NCI-H748 treated with DMSO at 0.1 percent for 48 hours (cell line): ENCODE measurements at places on chromosomes 7 and 10.

- no peak for DNase-seq
Measured at GRCh38 chr10:97302088-97302791, 9.8 kb upstream of the ARHGAP19 start.

DNA sequence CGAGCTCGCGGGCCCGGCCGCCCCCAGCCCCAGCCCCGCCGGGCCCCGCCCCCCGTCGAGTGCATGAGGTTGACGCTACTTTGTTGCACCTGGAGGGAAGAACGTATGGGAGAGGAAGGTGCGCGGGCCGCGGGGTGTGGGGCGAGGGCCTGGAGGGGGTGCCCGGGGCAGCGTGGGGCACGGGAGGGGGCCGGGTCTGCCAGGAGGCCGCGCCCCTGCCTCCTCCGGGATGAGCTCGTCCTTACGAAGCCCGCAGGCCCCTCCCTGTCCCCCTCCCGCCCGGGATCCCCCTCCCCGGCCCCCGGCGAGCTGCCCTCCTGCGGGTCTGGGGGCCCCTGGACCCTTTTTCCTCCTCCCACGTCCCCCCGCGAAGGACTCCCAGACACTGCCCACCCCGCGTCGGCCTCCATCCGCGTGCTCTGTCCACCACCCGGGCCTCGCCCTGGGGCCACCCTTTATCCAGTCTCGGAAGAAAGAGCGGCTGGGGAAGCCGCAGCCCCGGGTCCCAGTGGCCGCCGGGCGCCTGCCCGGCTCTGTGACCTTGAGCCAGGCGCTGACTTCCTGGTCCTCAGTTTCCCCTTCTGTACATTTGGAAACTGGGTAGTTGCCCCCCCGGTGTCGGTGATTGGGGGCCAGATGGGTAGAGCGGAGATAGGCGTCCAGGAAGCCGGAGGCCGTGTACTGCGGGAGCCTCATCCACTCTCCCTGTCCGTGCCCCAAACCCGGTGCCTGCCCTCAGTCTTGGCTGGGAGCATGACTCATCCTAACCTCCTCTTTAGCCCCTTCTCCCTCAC, 521 bp downstream of the LIMK1 start:
- DNase-seq: no peak

DNA sequence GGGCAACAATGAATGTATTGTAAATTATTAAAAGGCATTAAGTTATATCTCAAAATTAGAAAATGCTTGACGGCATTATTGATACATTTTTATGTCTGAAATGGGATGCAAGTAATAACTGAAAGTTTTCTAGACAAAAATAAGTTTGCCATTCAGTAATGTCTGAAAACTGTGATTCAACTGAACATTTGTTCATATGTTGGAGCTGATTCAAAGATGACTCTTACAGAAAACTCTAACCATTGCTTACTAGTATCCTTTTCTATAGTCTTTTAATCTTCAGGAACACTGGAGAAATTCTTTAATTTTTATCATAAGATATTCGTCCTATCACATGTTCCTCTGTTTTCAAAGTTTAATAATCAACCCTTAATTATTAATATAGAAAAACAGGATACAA, 71.1 kb upstream of the TFEC start:
- no peak for DNase-seq

- no peak for DNase-seq
Measured at GRCh38 chr7:67631476-67631875, 634.8 kb downstream of the TYW1 start.

- peak; percentile 4 for DNase-seq
Measured at GRCh38 chr10:127619546-127620325, 70.6 kb downstream of the NPS start.

- no peak for DNase-seq
Measured at GRCh38 chr7:110673148-110673547, 417.8 kb upstream of the LRRN3 start.

DNA sequence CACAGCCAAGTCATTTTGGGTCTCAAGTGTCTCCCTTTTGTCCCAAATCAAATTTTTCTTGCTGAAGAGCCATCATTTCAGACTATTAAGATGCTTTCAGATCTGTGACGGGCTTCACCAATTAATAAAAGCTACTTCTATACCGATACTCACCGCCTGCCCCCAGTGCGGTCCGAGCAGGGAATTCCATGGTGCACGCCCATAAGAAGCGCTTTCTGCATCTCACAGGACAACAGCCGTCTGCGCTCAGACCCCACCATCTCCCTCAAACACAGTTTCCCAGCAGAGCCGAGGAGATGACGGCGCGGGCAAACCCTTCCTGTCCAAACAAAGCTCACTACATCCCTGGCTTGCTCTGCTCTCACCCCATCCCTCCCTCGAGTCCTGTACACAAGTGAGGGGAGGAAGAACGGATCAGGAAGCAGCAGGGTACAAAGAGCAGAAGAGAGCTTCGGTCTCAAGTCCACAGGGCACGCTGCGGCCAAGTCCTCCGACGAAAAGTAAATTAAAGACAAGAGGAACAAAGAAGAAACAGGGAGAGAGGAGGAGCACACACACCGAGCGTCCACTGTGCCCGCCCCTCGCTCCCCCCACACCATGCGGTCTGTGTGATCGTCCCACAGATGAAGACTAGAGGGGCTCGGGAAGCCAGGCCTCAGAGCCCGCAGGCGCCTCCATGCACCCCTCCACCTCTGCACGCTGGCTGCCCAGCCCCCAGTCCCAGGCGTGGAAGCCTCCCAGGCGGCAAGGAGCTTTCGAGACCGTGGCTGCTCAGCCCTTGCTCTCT, 121.9 kb downstream of the MAD1L1 start:
- no peak for DNase-seq

DNA sequence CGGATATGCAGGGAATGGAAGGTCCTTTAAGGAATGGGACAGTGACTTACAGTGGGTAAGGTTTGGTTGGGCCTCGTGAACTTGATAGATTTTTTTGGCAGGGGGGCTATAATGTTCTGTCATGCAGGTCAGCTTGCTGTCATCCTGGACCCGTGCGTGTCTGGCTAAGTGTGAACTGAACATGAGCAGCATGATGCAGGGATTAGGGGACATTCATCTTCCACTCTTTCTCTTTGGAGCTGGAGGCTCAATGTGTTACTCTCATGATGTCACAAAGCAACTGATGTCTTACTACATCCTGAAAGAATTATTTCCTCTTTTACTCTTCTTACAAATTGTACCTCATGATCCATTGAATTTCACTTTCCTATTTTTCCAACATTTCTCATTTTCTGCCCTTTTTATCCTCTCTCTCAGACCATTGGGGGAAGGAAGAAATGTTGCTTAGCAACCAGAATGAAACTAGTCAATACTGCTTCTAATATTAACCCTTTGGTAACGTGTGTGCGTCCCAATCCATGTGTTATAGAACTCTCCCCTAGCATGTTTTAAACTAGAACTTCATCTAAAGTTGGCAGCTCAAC, 549.1 kb downstream of the LRMDA start:
- no peak for DNase-seq

- DNase-seq: no peak
Measured at GRCh38 chr10:72010234-72010973, 46.2 kb downstream of the CHST3 start.

- DNase-seq: no peak
Measured at GRCh38 chr7:155930061-155930460, 117.8 kb upstream of the SHH start.

DNA sequence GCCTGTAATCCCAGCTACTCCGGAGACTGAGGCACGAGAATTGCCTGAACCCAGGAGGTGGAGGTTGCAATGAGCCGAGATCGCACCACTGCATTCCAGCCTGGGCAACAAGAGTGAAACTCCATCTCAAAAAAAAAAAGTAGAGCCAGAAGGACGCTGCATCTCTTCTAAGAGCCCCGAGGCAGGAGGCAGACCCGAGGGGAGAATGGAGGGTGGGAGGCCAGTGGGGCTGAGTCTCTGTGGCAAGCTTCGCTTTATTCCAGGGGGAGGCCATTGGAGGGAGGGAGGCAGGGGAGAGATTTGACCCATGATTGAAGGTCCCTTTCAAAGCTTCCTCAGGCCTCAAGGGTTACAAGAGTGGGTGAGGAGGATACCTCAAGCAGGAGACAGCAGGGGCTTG, 18.7 kb downstream of the TTYH3 start:
- no peak for DNase-seq

DNA sequence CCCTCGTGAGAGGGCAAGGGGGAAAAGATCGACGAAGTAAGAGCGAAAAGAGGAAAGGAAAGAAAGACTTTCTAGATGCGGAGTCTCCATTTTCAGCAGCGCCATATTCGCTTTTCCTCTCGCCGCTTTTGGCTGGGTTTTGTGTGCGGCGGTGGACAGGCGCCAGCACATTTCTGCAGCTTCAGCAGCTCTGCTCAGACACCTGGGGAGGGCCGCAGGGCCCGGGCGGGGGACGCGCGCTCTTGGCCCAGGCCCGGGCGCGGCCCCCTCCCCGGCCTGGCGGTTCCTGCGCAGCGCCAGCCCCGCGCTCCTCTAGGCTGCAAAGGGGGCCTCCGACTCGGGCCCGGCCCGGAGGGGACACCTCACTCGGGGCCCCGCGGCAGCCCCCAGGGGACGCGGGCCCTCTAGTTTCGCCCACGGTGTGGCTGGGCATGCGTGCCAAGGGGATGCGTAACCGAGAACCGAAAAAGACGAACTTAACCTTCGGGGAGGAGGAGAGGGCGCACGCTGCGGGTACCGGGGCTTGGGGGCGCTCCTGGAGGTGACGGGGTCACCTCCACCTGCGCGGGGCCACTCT, 34.5 kb upstream of the EBLN1 start:
- DNase-seq: no peak

DNA sequence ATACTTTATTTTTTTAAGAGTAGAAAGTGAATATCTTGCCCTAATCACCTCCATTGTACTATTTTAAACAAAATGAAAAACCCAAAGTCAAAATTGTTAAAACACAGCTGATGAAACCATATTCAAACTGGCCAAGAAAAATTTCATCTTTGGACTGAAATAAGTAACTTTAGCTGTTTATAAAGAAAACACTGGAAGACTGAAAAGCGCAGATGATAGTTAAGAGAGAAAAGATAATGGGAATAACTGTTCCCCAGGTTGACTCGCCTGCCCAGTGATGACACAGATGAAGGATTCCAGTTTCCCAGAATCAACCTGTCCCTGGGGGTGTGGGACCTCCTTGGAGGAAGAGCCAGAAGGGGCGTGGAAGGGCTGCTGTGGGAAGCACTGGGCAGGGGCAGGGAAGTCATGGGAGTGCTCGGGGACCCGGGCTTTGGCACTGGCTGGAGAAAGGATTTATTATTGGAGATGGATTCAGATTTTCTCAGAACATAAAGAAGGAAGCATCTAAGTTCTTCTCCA, 43.1 kb downstream of the DENND2A start:
- DNase-seq: no peak

- DNase-seq: no peak
Measured at GRCh38 chr10:7872041-7872442, 53.7 kb downstream of the TAF3 start.

DNA sequence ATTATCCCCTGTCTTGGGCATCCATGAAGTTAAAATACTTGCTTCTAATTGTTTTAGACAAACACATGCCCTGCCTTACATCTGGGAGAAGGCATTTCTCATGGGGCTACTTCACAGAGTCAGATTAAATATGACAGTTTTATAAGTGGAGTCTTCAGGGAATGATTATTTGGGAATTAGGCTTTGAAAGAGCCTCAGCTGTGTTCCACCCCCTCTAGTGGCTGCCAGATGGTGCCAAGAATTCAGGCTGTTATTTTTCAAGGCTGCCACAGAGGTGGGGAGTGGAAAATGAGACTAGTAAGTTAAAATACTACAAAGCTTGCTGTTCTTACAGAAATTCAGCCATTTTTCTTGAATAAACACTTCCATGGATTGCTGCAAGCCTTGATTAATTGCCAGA, 45.8 kb upstream of the DNAH11 start:
- DNase-seq: no peak

DNA sequence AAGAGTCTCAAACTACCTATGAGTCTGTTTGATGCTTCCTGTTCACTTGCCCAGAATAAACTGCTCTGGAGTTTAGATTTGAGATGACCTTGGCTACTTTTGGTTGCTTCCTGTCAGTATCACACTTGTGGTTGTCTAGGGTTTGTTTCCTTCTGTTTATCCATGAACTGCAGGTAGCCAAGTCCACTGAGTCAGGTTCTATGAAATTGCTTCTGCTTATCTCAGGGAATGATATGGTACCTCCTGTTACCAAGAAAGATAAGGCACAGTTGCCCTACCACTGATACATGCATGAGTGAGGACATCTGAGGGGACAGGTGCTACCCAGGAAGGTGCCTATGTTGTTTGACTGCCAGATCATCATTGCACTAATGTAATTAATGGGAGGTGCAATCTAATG, 15.8 kb upstream of the EEPD1 start:
- no peak for DNase-seq

DNA sequence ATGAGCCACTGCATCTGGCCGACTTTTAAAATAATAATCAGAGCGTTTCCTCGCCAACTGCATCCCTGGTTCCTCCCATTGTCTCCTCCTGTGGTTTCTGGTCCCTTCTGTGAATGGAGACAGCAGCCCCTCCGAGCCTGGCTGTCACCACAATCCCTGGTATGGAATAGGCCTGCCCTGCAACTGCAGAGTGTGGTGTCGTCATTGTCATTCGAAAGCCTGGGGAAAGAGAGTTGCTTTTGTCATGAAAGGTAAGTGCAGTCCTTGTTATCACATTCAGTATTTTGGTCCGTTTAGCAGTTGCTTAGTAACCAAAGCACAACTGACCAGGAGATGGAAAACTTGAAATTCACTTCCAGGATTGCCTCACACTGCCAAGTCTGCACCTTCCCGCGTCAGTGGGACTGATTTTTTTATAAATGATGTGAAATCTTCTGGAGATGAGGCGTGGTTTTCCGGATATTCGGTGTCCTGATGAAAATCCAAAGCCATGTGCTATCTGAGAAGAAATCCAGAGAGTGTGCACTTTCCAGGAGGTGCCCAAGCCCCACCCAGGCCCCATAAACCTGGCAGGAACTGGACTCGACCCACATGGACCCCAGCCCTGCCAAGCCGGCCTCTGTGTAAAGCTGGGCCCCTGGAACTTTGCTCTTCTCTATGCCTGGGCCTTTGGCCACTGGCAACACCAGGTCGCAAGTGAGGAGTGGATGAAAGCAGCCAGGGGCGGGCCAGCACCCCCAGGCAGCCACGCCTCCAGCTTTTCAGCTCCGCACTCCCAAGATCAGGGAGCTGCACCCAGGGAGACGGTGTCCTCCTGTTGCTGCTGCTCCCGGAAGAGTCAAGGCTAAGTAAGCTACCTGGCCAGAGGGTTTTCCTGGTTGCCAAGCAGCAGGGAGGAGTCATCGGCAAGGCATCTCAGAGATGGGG, 133.7 kb upstream of the SH2B2 start:
- DNase-seq: no peak
